ENCODE measurements at places on chromosomes 2 and 18. TPM values are rescaled to one million over a fixed set of nuclear protein-coding genes. Genes with fewer than 3 reads are reported as not detected.
A peak's percentile ranks its signal among the peaks of the same experiment; 100 is the strongest.

DNA sequence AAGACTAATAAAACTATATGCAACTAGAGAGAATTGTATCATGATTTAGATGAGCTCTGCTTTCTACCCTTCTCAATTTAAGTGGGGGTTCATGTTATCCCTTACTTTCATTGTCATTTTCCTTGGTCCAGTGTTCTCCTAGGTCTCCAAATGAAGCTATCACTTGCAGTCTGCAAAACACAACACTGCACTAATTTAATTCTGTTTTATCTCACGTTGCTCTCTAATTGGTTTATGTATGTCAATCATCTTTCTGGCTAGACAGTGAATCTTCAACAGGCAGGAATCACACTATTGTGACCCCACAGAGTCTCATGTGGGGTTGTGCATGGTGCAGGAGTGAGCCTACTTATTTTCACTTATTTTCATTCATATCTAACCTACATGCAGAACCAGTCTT, 348.3 kb upstream of the SYT4 start:
- no peak for DNase-seq

DNA sequence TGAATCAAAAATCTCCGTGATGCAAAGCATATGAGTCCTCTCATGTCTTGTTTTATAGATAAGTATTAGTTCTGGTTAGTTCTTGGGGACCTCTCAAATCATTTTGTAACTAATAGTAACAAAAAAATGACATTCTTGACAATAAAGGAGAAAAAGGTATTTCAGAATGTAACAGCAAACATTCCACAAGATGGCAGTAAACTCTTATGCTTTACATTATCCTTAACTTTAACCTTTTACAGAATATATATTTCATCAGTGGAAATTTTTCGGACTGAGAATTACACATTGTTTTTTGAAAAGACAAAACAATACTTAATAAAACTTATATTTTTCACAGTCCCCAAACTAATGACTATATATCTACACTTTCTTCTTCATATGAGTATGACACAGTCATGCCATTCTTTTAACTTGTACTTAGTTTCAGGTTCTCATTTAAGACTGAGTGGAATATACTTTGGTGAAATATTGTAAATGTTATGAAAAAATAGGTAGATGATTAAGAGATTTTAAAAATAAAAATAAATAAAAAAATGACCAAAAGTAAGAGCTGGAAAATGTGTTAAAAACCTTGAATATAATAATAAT, 142.9 kb upstream of the NXPH2 start:
- DNase-seq = no peak

DNA sequence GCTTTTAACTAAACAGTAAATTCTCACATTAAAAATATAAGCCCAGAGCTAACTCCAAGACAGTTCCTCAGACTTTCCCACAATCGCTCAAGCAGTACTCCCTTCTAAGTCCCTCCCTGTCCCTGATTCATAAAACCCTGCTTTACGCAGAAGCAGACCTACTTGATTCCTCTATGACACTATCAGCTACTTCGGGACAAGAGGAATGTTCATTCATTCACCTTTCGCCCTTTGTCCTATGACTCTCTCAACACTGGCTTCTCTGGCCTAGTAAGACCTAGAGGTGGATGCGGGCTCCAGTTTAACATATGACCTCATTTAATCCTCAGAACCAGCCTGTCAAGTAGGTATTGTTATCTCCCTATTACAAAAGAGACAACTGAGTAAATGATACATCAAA, 10.2 kb downstream of the LPIN2 start:
- no peak for DNase-seq

RTP5 gene
- not detected for total RNA-seq

DNA sequence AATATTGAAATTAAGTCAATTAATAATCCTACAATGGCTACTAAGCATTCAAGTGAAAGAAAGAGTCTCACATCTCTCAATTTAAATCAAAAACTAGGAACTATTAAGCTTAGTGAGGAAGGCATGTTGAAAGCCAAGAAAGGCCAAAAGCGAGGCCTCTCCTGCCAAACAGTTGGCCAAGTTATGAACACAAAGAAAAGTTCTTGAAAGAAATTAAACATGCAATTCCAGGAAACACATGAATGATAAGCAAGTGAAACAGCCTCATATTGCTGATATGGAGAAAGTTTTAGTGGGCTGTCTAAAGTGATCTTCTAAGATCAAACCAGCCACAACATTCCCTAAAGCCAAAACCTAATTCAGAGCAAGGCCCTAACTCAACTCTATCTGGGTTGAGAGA, 11.8 kb downstream of the RDH14 start:
- no peak for DNase-seq

GRCh38 chr2:85772019-85772745, 18.4 kb downstream of the ATOH8 start:
- peak; percentile 66 for DNase-seq

DNA sequence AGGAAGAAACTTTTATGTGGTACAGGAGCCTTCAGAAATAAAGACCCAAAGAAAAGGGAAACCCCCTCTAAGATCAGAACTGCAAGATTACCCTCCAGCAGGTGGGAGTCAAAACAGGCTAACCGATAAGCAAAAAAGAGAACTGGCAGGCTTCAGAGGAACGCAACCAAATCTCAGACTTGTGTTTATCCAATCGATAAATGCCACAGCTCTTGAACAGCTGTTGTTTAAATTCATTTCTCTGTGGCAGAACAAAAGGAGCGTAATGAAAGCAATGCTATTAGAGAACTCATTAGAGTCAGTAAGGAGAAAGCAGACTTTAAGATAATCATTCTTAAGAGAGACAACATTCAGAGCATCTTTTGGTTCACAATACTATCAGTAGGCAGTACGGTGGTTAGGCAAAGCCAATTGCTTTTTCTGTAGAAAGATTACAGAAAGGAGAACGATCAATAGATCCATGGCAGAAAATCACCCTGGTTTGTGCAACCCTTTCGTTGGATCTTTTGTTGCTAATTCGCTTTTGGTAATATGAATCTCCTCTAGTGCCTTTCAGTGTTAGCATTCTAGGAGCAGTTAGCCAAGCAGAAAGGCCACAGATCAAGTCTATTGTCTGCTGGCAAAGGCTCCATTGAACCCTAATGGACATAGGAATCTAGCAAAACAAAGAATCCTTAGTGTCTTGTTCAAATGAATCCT, 476.4 kb upstream of the CHST9 start:
- no peak for DNase-seq

- no peak for DNase-seq
Observed at GRCh38 chr2:232793271-232793670, 16.9 kb upstream of the KCNJ13 start.

- DNase-seq = no peak
Observed at GRCh38 chr2:44580875-44581515, 219.2 kb downstream of the CAMKMT start.

LHCGR gene
- total RNA-seq = 0.73 TPM

CXCR1 gene
- not detected for total RNA-seq

- DNase-seq = no peak
Observed at GRCh38 chr2:3770724-3771415, 67.5 kb downstream of the DCDC2C start.

GRCh38 chr2:99854236-99854852, 288.0 kb downstream of the AFF3 start:
- no peak for DNase-seq

GRCh38 chr2:229633556-229633955, 80.8 kb downstream of the DNER start:
- no peak for DNase-seq

GRCh38 chr2:239339726-239340601, 60.9 kb downstream of the HDAC4 start:
- DNase-seq = no peak

GRCh38 chr2:219511547-219512325, 2.5 kb upstream of the ASIC4 start:
- no peak for DNase-seq

ZNF513 gene
- total RNA-seq = 17.3 TPM

SKOR2 gene
- 0.21 TPM for total RNA-seq

SLC5A7 gene
- 0.15 TPM for total RNA-seq

DQX1 gene
- total RNA-seq = 0.76 TPM

DNA sequence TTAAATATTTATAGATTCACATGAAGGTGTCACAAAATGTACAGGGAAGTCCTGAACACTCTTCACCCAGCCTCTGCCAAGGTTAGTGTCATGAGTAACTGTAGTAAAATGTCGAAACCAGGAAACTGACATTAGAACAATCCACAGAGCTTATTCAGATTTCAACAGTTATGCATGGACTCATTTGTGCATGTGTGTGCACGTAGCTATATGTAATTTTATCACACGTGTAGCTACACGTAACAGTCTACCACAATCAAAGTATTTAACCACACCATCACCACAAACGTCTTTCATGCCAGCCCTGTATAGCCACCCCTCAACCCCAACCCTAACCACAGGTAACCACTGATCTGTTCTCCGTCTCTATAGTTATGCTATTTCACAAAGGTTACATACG, 211.7 kb upstream of the REV1 start:
- DNase-seq = peak; percentile 1

LMAN2L gene
- 15.7 TPM for total RNA-seq
